Smooth muscle cell of the brain vasculature (primary cell): ENCODE measurements at places on chromosomes 2 and 18.

DNA sequence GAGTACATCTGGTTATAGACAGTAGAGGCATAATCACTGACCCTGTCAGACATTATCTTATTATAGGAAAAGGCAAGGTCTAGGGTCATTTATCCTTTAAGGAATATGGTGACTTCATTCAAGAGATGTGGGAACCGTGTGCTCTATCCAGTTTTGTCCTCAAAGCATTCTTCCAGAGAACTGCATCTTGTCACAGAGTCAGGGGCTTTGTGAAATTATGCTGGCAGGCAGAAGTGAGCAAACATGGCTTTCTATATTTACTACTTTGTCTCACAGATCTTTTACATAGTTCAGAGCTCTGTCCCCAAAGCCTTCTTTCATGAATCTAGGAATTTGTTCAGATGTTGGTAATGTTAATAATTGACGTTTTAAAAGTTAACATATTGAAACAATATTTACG, 177.4 kb downstream of the ASXL3 start:
- no peak for DNase-seq

- no peak for DNase-seq
Measured at GRCh38 chr2:1538663-1539062, 125.4 kb downstream of the TPO start.

DNA sequence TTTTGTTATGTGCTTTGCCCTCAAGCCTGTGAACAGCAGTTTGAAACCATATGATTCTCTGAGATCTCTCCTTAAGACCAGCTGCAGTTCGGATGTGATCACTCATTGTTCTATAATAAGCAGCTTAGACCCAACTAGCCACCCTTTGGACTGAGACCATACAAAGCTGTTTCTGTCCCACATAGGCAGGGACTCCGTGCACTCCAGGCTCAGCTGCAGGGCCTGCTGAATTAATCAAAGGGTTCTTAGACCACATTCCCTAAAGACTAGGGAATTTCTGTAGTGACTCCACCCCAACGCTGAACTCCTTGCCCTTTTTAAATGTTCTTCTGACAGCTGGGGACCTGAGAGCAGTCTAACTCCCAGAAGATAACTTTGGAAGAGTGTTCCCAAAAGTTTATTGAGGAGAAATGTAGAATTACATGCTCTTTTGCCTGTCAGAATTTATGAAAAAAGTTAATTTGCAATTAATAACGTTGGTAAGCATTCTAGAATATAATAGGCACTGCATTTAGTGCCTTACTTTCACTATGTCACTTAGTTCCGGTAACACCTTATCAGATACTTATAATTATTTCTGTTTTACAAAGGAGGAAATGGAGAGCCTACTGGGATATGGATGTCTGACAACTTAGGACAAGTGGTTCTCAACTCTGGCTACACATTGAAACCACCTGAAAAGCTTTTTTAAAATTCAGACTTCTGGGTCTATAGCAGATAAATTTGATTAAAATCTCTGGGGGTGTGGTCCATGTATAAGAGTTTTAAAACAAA, 42.3 kb downstream of the GULP1 start:
- no peak for DNase-seq

DNA sequence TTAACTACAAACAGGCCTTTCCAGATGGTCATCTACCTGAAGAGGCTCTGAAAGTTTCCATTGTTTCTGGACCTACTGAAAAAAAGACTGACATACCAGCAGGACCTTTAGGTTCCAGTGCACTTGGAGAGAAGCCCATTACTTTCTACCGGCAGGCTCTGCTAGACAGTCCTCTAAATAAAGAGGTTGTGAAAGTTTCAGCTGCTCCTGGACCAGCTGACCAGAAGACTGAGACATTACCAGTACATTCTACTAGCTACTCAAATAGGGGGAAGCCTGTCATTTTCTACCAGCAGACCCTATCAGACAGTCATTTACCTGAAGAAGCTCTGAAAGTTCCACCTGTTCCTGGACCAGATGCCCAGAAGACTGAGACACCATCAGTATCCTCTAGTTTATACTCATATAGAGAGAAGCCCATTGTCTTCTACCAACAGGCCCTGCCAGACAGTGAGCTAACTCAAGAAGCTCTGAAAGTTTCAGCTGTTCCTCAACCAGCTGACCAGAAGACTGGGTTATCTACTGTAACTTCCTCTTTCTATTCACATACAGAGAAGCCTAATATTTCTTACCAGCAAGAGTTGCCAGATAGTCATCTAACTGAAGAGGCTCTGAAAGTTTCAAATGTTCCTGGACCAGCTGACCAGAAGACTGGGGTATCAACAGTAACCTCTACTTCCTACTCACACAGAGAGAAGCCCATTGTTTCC, 65.8 kb downstream of the ALMS1 start:
- DNase-seq, result no peak

GRCh38 chr2:168244318-168244717, 3.1 kb downstream of the STK39 start:
- DNase-seq, result no peak

DNA sequence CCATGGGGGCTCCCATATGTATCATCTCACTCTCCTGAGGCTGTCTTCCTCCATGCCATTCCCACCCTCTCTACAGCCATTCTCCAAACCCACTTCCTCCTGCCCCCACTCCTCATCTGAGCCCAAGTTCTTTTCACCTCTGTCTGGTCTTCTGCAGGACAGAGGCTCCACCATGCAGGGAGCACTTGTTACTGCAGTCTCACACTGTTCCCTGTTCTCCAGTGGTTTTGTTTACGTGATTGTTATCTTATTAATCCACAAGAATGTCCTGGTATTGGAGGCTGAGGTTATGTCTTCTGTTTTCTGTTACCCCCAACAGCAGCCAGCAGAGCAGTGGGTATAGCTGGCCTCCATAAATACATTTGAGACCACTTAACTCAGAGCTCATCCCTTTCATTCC, 51.4 kb downstream of the PAX8 start:
- no peak for DNase-seq

DNA sequence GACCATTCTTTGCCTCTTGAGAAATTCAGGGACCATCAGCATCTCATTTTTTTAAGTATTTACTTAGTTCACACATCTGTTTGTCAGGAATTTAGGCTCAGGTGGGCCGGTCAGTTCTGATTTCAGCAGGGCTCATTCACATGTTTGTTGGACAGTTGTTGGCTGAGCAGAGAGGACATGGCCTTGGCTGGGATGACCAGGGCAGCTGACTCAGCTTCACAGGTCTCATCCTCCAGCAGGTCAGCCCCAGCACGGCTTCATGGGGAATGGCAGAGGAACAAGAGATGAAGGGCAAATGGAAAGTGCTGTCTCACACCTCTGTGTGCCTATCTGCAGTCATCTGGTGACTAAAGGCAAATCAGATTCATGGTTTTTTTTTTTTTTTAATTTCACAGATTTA, 136.1 kb upstream of the TMEM200C start:
- DNase-seq, result no peak

- DNase-seq, result peak; percentile 15
Measured at GRCh38 chr2:186543561-186544131, 46.2 kb upstream of the ITGAV start.

- no peak for DNase-seq
Measured at GRCh38 chr2:30368258-30368657, 78.8 kb upstream of the LCLAT1 start.

DNA sequence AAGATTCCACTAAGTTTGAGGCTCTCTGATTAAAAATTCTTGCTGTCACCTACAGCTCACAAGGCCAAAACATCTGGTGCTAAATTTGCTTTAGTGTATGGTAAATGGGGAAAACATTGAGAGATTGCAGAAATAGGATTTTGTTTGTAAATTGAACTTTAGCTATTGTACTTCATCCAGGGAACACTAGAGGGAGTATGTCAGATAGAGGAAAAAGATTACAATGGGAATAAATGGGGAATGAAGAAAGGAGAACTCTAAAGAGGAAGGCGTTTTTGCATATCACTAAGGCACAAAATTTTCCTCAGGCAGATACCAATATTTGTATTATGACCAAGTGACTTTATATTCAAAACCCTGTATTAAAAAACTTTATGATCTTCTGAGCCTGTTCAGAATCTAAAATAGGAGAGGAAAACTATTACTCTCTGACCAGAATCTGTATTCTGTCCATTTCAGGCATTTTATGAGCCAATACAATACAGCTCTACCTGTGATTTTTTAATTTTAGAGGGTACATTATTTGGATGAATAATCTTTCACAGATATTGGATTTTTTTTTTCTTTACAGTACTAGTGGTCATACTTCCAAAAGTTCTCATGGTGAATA, 52.3 kb upstream of the ITGB6 start:
- DNase-seq, result no peak

DNA sequence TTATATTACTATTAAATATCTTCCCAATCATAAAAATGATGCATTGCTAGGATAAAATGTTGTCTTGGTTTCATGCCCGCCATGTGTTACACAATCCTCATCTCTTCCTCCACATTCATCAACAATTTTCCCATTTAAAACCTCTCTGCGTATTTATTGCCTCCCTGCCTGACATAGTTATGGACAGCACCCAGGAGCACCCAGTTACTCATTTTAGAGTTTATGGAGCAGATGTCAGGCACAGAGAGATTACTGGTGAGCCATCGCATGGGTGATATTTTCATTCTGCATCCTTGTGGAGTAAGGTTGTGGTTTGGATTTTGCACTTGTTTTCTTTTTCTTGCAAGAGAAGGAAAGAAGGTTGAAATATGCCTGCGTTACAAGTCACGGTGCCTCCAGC, 116.7 kb upstream of the NPAS2 start:
- no peak for DNase-seq

- DNase-seq, result no peak
Measured at GRCh38 chr2:72673279-72673678, 152.6 kb downstream of the EXOC6B start.

GRCh38 chr18:69648486-69648885, 247.8 kb downstream of the DOK6 start:
- DNase-seq, result no peak
